Effector CD8-positive, alpha-beta T cell (primary cell): ENCODE measurements at places on chromosomes 2 and 18.

- DNase-seq = no peak
These were observed 77.1 kb upstream of the EPHA4 start for GRCh38 chr2:221649051-221649775.

GRCh38 chr2:30705056-30705455 lies 102.2 kb downstream of the CAPN13 start:
- no peak for DNase-seq

DNA sequence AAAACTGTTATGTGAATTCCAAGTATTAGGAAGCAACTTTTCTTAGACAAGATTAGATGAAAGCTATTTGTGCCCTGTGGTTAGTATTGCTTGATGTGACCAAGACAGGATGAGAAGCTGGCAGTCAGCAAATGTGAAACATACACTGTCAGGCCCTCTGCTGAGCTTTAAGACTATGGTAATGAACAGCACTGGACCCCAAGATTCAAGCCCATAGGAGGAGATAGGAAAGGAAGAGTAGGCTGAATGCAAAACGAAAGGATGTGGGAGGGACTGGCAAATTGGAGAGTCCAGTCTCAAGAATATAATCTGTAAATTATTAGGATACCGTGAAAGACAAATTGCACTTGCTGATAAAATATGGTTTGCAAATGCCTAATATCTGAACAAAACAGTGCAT lies 16.4 kb downstream of the BZW1 start:
- no peak for DNase-seq

DNA sequence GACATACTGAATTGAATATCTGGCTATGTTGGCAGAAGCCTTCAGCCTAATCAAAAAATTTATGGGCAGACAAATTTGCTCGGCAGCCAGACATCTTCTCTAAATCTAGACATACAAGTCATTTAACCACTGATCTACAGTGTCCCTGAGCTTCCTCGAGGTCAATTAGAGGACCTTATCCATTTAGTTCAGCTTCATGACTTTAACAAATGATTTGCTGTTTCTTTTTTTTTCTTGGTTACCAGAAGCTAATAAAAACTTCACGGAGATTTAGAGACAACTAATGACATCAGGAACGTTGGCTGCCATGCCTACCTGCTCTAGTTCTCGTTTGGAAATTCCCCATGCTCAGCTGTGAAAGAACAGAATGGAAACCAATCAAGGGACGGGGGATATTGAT lies 223.8 kb downstream of the BCL2 start:
- no peak for DNase-seq

DNA sequence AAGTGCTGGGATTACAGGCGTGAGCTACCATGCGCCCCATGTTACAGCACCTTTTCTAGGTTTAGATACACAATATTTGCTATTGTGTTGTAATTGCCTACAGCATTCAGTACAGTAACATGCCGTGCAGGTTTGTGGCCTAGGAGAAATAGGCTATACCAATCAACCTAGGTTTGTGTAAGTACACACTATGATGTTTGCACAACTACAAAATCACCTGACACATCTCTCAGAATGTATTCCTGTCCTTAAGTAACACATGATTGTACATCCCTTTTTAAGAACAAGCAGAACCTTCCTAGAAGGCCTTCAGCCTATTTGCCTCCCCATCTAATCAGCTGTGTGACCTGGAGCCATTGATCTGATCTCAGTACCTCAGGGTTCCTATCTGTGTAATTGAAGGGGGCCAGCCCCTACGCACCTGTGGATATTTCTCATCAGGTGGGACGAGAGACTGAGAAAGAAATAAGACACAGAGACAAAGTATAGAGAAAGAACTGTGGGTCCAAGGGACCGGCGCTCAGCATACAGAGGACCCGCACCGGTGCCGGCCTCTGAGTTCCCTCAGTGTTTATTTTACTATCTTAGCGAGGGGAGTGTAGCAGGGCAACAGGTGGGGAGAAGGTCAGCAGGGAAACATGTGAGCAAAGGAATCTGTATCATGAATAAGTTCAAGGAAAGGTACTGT lies 18.7 kb upstream of the TMBIM1 start:
- DNase-seq = no peak

DNA sequence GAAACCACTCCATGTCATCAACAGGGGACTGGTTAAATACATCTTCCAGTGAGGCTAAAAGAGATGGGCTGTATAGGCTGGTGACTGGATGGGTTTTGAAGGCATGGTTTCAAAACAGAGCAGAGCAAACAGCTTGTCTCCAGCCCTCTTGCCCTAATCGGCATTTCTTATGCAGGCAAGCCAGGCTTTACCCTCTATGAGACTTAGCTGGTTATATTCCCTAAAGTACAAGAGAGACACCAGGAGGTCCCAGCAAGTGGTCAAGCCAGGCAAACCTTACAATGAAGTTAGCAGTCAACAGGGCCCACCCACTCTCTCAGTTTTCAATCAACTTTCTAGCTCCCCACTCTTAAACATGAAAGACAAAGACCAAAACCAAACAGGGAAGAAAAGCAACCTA lies 19.0 kb downstream of the OSBPL1A start:
- DNase-seq = no peak

DNA sequence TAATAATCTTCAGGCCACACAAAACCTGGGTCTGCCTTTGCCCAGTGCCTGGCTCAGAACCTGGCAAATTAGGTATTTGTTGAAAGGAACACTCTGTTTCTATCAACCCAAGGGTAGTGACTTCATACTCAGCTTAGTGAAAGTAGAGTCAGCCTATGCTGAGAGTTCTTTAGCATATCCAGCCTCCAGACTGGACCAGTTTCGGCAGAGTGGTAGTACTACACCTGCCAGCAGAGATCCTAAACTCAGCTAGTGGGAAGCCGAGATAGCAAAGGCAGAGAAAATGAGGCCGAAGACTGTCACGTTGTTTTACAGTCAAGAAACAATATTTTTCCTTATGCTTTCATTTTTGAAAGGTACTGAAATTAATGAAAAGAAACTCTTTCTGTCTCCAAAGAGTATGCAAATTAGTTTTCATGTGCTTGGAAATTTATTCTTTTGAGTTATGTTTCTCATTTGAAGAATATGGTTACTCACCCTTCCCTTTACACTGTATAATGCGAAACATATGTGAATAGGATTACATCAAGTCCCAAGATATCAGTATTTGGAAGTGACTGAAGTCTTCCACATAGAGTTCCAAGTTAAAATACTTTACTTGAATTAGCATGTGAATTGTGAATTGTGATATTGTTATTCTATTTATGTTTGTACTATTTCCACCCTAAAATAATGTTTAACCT lies 52.2 kb upstream of the UGP2 start:
- DNase-seq = no peak

DNA sequence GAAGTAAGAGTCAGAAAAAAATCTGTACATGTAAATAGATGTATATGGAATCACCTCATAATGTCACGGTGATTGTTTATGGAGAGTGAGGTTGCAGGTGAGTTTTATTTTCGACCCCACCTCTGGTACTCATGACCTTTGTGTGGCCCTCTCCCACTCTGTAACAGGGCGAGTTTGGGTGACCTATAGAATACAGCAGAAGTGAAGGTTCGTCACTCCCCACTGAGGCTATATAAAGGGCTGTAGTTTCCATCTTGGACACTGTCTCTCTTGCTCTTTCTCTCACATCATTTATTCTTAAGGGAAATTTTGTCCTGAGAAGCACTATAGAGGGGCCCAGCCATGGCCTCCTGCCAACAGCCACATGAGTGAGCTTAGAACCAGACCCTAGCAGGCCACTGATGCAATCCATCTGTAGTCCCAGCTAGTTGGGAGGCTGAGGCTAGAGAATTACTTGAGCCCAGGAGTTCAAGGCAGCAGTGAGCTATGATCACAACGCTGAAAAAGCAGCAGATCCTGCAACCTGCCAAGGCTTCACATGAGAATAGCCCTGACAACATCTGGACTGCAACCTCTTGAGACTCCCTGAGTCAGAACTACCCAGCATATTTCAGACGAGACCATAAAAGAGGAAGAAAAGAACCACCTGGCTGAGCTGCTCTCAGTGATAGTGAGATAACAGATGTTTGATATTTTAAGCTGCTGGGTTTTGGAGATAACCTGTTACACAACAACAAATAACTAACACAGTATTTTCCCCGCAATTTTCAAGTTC lies 74.3 kb upstream of the SLC1A4 start:
- no peak for DNase-seq

- DNase-seq = no peak
These were observed 74.9 kb upstream of the KLHL14 start for GRCh38 chr18:32847691-32848090.

DNA sequence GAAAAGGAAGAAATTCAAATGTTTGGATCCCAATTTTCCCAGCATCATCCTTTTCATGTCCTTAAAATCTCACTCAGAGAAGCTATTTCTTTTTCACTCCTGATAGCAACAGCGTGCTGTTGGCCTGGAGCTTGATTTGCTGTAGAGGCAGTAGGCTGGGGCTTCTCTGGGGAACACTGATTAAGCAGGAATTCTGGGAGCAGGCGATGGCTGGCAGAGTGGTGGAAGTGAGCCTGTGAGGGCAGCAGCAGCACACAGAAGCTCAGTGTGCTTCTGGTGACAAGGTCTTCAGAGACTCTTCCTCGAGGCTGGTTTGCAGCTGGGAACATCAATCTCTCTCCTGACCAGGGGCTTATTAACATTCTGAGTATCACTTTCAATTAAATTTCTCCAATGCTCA lies 284.6 kb downstream of the DPP10 start:
- DNase-seq = no peak

DNA sequence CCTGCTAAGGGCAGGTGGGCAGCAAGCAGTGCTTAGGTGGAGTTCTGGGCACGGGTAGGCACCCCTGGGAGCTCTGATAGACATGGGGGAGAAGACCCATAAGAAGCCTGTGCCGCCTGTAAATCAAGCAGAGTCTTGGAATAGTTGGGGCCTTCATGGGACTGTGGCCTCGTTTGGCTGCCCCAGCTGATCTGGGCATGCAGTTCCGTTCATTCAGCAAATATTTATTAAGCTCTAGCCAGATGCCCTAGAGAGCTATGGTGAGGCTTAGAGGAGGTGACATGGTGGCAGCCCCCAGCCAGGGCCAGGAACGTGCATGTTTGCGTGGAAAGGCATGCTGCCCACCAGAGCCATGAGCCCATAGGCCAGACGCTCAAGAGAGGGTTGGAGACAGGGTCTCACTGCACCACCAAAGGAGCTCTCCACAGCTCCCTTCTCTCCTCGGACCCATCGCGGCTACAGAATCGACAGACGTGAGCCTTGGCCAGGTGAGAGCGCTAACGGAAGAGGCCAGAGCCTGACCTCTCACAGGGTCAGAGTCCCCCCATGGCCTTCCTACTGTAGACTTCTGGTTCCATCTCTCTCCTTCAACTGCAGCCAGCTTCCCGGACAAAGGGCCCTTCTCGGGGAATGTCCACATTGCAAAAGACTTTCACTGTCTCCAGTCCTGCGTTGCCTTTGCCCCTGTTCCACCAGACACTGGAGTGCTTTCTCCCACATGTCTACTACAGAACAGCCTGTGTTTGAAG lies 135.7 kb downstream of the INHBB start:
- no peak for DNase-seq

DNA sequence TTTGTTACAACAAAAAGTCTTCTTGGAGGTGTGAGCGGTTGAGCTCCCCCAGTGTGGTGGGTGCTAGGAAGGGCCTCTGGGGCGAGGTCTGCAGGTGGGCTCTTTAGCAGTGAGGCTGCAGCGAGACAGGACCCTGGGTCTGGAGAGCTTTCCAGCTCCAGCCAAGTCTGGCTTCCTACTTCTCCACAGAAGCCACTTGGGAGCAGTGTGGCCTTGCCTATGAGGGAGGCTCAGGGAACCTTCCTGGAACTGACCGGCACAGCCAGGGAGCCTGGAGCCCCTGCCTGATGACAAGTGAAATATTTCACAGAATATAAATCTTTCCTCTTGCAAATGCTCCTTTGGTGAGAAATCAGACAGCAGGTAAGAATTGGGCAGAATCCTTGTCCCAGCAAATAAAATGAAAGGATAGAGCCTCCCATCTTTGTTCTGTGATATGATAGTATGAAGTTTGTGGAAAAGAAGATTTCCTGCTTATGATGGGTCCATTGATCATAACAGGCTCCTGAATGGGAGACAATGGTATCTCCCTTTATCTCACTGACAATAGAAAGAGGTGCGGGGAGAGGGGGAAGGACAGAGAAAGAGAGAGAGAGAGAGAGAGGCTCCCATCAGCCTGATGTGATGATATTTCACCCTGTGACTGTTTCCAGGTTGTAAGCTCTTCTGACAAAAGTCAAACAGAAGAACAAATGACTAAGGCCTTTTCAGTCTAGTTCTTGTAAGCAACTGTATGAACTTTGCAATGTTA lies 289.8 kb upstream of the SPRED2 start:
- DNase-seq = no peak

DNA sequence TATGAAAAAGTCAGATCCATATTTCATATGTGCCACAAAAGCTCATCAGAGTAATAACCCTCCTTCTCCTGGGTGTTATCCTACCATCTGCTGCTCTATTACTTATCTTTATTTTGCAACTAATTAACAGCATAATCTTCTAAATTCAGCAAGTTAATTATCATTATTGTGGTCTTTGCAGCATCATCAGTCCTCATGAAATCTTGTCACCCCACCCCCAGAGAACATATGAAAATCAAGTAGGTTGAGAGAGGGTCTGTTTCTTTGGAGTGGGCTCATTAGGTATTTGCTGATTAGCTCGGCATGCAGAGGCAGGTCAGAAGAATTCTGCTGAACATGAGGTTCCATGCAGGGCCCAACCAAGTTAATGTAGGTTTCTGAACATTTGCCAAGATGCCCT lies 64.8 kb downstream of the ATF2 start:
- DNase-seq = no peak

DNA sequence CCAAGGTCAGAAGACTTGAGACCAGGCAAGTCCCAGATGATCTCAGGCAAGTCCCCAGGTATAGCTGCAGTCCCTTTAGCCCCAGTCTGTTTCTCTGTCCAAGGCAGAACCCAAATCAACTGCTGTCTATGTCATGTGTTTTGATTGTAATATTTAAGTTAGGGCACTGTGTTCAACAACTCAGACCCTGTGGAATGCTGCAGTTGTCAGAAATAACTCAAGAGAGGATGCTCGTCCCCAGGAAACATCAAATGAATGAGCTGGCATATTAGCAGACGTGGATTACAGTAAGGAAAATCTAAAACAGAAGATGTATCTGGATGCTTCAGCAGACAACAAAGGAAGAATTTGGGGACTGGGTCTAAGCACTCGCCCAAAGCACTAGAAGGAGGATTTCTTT lies 70.1 kb downstream of the BCL11A start:
- DNase-seq = no peak

- no peak for DNase-seq
These were observed 650.5 kb downstream of the GALR1 start for GRCh38 chr18:77899972-77900754.

GRCh38 chr2:65608916-65609315 lies 176.5 kb upstream of the SPRED2 start:
- no peak for DNase-seq

GRCh38 chr18:48534364-48534763 lies 4.5 kb upstream of the CTIF start:
- DNase-seq = no peak

DNA sequence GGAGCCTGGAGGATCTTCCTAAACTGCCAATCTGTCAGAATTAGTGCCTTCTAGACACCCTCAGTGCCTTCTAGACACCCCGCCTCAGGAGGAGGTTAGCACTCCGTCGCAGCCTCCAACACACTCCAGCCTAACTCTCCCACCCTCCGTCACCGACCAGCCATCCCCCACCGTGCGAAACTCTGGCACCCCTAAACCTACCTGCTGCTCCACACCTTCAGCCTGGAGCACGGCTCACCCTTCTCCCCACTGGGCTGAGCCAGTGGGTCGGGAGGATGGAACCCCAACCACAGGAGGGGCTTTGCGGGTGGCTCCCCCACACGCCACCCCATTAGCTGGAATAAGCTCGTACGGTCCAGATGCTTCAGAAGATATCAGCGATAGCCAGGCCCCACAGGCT lies 468.9 kb upstream of the HS6ST1 start:
- DNase-seq = no peak

- DNase-seq = no peak
These were observed 168.4 kb upstream of the PKDCC start for GRCh38 chr2:41879235-41879916.
